ENCODE measurements at places on chromosomes 3 and 15.

DNA sequence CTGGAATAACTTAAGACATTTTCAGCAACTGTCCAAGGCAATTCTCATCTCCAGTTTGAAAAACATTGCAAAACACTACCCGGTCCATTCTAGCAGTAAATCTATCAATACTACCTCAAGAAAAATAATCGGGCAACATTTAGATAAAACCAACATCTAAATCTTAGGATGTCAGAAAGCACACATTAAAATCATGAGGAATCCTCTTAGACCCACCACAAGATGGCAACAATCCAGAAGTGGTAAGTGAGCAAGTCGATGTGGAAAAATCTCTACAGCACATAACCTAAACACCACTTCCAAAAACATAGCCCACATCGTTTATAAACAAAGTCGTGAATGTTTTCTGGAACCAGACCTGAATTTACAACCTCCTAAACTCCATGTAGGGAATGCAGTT, 5.7 kb downstream of the PLCH1 start:
- no peak for DNase-seq

DNA sequence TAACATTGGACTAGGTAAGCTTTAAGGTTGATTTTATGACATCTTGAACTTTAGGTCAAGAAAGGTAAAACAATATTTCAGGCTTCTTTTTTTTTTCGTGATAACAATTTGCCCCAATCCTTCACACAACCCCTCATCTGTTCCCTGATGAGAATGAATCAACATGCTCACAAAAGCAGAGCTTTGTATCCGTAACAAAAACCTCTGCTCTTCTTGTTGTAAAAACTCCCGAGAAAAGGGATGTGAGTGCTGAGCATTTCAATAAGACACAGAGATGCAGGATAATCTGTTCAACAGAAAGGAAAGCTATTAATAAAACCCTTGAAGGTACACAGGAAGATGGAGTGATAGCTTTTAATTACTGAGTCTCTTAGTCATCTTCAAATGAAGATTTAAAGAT, 94.3 kb downstream of the RAD18 start:
- no peak for DNase-seq

GRCh38 chr3:135090020-135090717, 295.1 kb downstream of the EPHB1 start:
- no peak for DNase-seq

DNA sequence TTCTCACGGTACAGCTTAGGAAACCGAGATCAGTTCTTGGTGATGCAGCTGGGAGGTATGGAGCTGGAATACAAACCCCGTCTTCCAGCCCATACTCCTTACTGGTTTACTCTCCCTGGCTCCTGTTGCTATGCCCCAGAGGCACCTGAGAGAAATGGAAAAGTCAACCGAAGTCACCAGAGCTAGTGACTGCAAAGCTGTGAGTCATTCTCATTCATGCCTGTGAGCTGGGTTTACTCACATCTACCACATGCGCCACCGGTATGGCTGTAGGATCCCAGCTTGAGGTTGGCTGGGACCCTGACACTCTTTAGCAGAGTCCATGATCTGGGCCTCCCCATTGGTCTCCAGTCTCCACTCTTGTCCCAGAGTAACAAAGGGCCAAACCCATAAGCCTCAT, 111.5 kb upstream of the ETV5 start:
- no peak for DNase-seq

- peak; percentile 40 for DNase-seq
Observed at GRCh38 chr3:141000027-141000663, 51.0 kb upstream of the SPSB4 start.

DNA sequence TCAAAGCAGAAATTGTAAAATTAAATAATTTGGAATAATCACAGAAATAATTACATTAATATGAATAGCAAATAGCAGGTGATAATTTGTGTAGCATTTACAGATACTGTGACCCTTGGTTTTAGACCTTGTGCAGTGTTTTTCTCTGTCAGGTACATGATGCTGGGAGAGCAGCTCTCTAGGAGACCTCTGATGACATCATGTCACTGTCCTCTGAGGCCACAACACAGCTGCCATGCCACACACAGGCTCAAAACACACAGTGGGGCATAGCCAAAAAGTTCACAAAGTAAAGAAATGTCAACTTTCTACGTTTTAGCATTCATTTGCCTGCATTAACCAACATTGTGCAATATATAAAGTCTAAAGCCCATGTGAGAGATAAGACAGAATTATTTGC, 71.8 kb upstream of the ZBTB20 start:
- DNase-seq, result no peak

GRCh38 chr3:151816091-151816604, 2.2 kb downstream of the AADAC start:
- DNase-seq, result no peak

GRCh38 chr3:106004137-106004681, 135.4 kb upstream of the CBLB start:
- DNase-seq, result no peak

DNA sequence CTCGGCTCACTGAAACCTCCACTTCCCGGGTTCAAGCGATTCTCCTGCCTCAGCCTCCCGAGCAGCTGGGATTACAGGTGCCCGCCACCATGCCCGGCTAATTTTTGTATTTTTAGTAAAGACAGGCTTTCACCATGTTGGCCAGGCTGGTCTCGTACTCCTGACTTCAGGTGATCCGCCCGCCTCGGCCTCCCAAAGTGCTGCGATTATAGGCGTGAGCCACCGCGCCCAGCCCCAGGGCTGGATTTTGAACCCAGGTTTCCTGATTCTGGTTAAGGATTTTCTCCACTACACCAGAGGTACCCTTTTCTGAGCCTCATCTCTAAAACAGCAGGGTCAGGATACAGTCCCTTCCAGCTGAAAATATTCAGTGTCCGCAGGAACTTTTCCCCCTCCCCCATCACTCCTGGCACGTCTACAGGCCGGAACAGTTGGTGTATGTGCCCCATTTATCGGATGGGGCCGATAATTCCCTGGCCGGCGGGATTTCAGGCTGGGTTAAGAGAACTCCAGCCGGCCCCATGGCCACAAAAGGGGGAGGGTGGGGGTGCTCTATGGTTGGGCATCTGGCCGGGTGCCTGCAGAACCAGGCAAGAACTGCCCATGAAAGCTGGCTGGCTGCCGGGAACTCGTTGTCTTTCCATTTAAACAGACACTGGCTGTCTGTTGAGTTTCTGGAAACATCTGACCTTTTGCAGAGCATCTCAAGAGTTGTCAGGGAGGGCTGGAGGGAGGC, 26.8 kb upstream of the SEMA4B start:
- DNase-seq, result no peak

GRCh38 chr15:42090781-42091180, 3.6 kb downstream of the PLA2G4D start:
- DNase-seq, result no peak

DNA sequence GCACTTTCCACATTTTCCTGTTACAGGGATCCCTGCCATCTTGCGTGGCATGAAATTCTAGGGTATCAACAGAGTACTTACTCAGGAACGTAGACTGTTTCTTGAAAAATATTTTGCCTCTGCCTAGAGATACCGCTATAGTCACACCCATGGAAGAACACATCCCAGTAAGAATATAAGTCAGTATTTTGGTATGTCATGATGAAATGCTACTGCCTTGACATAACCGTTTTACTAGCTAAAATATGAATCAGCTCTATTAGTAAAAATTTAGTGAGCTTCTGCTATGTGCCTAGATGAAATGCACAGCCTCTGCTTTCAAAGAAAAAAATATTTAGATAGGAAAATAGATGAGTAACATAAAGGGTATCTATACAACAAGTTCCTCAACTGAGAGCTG, 276.4 kb downstream of the TBC1D5 start:
- no peak for DNase-seq

DNA sequence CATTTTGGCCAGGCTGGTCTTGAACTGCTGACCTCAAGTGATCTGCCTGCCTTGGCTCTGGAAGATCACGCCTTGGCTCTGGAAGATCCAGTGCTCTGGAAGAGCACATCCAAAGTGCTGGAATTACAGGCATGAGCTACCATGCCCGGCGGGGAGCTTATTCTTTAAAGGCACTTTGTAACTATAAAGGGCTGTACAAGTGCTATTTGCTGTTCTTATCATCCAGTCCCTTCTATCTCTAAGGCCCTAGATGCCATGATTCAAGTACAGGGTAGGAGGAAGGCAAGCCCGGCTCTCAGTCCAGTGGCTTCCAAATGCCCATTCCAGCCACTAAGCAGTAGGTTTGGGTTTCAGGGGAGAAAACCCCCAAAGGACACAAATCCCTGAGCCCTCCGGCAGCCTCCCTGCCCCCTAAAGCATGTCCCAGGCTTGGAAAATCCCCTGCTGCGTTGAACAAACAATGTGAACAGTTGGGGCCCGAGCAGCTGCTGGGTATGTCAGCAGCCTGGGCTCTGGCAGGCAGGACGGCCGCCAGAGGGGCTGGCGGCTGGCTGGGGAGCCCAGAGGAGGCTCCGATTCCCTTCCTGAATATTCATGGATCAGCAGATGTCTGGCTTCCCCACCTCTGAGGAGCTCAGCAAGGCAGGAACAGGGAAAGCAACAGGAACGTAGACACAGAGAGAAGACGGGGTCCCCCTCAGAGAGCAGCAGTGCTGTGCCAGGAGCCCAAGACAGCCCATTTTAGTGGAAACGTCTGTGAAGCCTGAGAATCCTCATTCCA, 7.7 kb downstream of the IGDCC4 start:
- peak; percentile 44 for DNase-seq

GRCh38 chr15:35181538-35181937, 96.4 kb upstream of the NANOGP8 start:
- DNase-seq, result no peak

GRCh38 chr3:147462856-147463255, 53.7 kb downstream of the ZIC1 start:
- no peak for DNase-seq

DNA sequence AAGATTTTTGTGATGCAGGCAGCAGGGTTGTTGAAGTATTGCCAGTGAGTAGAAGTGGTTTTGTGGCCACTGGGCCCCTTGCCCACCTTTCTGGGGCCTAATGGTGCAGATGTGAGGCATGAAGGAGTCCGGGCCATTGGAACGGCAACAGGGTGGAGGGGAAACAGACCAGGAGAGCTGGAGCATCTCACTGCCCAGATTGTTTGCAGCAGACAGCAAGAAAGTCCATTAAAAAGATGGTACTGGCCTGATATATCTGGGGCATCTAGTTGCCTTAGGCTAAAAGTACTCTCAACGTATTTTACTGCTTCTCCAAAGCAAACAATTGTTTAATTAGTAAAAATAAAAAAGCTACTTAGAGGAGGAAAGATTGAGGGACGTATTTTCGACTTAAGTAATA, 298.4 kb downstream of the SATB1 start:
- no peak for DNase-seq

DNA sequence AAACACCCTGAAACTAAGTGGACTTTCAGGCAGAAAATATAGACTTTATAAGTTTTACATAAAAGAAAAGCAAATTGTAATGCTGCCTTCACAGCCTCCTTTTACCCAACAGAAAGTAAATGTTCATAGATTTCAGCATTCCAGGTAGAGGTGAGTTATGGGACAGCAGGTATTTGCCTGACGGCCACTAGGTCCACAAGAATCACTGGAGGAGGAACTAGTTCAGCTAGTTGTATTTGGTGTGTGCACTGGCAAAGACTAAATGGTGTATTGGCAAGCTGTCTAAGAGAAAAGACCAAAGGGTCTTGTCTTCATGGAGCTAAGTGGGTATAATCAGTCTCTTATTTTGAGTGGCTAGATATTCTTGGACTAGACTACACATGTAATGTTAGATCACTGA, 34.2 kb downstream of the ZNF654 start:
- no peak for DNase-seq

DNA sequence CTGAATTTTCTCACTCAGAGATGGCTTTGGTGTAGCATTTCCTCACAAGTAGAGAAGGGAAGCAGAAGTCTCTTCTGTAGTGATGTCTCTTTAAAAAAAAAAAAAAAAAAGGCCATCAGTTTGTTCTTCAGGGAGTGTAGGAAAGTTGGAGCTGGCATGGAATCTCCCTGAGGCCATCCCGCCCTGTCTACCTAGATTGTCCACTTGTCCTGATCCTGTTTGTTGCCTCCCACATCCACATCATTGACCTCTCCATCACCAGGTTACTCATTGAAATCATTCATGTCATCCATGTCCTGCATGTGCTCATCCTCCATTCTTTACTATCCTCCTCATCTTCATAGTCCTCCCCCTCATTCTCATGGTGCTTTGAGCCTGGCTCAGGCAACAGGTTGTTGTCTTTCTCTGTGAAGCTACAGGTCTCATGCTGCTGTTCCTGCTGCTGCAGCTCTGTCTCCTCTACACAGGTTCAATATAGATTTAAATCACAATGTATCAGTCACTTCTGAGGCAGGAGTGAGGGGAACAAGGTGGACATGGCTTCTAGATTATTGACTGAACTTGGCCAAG, 556.3 kb upstream of the NAALADL2 start:
- no peak for DNase-seq

DNA sequence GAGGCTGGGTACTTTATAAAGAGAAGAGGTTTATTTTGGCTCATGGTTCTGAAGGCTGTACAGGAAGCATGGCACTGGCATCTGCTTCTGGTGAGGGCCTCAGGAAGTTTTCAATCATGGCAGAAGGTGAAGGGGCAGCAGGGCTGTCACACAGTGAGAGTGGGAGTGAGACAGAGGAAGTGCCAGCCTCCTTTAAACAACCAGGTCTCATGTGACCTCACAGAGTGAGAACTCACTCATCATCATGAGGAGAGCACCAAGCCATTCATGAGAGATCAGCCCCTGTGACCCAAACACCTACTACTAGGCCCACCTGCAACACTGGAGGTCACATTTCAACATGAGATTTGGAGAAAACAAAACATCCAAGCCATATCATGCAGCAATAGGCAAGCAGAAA, 9.3 kb upstream of the RFTN1 start:
- DNase-seq, result no peak

DNA sequence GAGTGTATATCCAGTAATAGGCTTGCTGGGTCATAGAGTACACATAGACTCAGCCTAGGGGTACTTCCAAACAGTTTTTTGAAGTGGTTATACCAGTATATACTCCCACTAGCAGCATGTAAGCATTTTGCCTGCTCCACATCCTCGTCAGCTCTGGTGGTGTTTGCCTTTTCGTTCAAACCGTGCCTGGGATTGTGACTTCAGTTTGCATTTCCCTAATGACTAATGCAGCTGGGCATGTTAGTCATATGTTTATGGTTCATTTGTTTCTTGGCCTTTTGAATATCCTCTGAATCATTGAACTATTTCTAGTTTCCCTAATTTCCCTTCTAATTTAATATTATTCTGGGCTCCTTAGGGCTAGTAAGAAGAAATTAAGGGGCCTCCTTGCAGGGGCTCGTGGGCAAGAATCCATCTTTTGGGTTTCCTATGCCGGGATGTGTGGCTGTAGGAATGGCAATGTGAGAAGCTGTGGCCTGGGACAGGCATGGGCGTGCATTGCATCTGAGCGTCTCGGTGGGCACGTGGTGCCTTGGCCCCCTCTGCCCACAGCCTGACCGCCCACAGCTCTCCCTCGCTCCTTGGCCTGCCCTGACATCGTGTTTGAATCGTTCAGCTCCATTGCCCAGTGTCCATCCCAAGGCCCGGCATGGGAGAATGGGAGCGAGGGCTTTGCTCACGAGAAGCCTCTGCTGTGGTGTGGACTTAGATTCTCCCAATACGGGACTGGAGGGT, 26.4 kb downstream of the FAH start:
- DNase-seq, result no peak

- no peak for DNase-seq
Observed at GRCh38 chr3:42926310-42926709, 20.4 kb downstream of the ZNF662 start.

- DNase-seq, result no peak
Observed at GRCh38 chr3:140167600-140168281, 232.8 kb downstream of the CLSTN2 start.

GRCh38 chr3:128182656-128183055, 29.4 kb downstream of the EEFSEC start:
- no peak for DNase-seq

- DNase-seq, result no peak
Observed at GRCh38 chr15:71508081-71508682, 302.2 kb upstream of the NR2E3 start.

GRCh38 chr3:113018536-113019181, 27.9 kb downstream of the GTPBP8 start:
- no peak for DNase-seq
